Memory B cell (primary cell): ENCODE measurements at places on chromosomes 1 and 21.
A peak's percentile ranks its signal among the peaks of the same experiment; 100 is the strongest.

GRCh38 chr1:62082456-62083363 lies 111.9 kb upstream of the L1TD1 start:
- peak; percentile 23 for DNase-seq
- no peak overlapping the region for H3K27ac ChIP-seq
- H3K4me1 ChIP-seq, result no peaks in the 10 kb centered on the region
- no peak overlapping the region for H3K4me3 ChIP-seq

DNA sequence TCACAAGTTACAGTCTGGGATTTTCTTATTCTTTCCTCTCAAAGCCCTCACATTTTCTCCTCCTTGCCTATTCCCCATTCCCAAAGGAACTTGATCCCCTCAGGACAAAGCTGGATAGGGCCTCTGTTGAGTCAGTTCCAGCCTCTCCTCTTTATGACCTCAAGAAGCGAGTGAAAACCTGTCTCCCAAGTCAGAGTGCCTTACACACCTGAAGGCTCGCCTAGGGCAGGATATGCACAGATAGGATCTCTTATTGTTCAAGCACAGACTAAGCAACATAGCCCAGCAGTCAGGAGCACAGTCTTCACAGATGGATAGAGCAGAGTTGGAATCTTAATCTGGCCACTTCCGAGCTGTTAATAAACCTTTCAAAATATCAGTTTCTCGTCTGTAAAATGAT lies 60.8 kb upstream of the PRRC2C start:
- no peak overlapping the region for H3K27ac ChIP-seq
- H3K4me3 ChIP-seq, result no peak overlapping the region
- H3K36me3 ChIP-seq, result no peaks in the 10 kb centered on the region

DNA sequence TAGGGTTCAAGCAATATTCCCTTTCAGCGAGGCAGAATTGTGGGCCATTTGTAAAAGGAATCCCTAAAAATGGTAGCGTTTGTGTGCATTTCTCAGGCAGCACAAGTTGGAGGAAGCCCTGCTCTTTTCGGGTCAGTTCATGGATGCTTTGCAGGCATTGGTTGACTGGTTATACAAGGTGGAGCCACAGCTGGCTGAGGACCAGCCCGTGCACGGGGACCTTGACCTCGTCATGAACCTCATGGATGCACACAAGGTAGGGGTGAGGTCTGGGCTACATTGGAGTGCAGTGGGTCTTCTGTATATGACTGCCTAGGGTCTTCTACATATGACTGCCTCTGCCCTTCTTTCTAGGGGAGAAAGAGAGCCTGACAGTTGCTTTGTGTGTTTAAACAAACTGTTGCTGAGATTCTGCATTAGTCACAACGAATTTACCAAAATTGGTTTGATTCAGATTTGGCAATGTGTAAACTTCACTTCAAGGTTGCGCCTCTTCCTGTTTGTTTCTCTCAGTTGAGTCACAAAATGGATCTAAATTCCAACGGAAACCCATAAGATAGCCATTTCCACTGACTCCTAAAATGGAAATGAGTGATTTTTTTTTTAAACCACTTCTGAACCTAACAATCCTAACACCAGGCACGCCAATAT lies 40.4 kb upstream of the BMP8A start:
- no peaks in the 10 kb centered on the region for H3K27me3 ChIP-seq
- DNase-seq, result no peak
- no peaks in the 10 kb centered on the region for H3K4me1 ChIP-seq
- H3K36me3 ChIP-seq, result peaks cover 40% of the 10 kb centered on the region
- no peak overlapping the region for H3K4me3 ChIP-seq
- H3K27ac ChIP-seq, result no peak overlapping the region

GRCh38 chr1:30148676-30149075 lies 574.7 kb downstream of the MATN1 start:
- H3K27me3 ChIP-seq, result peaks cover 15% of the 10 kb centered on the region
- H3K4me3 ChIP-seq, result no peak overlapping the region
- no peaks in the 10 kb centered on the region for H3K36me3 ChIP-seq

DNA sequence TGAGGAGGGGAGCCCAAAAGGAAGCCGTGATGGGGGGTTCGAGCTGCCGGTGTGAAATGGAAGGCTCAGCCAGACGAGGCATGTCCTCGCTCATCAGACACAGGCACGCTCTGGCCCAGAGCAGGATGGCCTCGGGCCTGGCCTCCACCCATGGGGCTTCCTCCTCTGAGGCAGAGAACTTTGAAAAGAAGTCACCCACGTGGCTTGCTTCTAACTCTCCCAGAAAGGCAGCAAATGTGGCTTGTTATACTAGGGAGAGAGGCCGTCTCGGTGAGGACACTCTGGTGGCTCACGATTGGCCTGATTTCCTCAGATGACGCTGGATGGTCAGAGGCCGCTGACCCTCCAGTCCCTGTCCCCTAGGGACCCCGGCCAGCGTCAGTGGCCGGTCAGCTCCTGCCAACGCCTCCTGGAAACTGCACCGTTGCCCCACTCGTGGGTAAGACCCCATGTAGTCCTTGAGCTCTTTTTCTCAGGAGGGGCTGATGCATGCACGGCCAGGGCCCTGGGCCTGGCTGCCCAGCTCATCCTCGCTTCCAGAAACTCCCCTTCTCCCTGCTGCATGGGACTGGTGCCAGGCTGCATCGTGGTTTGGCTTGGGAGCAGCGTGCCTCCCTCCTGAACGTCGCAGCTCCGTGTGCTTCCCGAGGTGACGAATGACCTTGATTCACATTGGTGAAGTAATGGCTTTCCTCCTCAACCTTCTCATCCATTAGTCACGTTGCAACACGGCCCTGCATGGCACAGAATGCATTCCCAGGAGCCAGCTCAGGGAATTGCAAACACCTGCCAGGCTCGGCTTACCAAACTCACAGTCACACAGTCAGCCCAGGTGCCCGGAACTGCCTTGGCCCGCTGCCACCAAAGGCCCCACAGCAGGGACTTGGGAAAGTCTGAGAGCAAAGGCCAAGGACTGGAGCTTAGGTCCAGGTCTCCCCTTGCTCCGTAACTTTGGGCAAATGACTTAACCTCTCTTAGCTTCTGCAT lies 58.8 kb downstream of the TOMM20 start:
- DNase-seq, result no peak
- no peaks in the 10 kb centered on the region for H3K27me3 ChIP-seq

DNA sequence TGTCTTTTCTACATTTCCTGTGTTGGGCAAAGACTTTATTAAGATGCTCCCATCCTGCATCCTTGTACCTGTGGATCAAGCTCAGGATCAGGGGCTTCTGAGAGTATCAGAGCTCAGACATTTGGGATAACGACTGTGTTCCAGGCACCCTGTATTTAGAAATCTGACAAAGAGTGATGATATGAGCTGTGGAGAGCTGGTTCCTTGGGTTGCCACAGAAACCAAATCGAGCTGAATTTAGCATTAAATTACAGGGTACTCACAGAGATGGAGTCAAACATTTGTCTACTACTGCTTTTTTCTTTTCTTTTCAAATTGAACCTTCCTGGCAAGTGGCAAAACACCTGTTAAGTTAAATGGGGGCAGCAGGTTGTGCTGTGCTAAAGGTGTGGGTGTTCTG lies 110.6 kb downstream of the XCL2 start:
- no peaks in the 10 kb centered on the region for H3K36me3 ChIP-seq
- H3K27ac ChIP-seq, result no peak overlapping the region
- peaks cover 14% of the 10 kb centered on the region for H3K27me3 ChIP-seq
- H3K4me1 ChIP-seq, result no peaks in the 10 kb centered on the region

- DNase-seq, result no peak
- H3K27ac ChIP-seq, result no peak overlapping the region
- H3K4me3 ChIP-seq, result no peak overlapping the region
- H3K27me3 ChIP-seq, result no peaks in the 10 kb centered on the region
- no peaks in the 10 kb centered on the region for H3K36me3 ChIP-seq
These were observed 1369.1 kb upstream of the ADGRL4 start for GRCh38 chr1:80375662-80376061.

DNA sequence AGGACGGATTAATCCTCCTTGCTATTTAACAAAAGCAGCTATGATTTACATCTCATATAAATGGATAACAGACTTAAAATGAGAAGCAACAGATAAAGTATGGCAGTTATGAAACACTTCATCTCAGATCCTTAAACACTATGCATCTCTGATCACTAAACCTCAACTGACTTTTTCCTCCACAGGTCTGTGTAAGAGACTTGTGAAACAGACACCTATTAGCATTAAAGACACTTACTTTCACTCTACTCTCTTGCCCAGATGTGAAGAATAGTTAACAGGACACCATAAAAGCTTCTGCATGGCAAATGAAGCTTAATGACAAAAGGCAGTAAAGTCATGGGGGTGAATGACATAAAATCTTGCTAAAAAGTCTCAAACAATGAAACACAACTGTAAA lies 6.2 kb downstream of the LIN9 start:
- peaks cover 10% of the 10 kb centered on the region for H3K4me1 ChIP-seq
- no peak for DNase-seq
- H3K4me3 ChIP-seq, result no peak overlapping the region
- H3K27ac ChIP-seq, result peak overlapping the region; percentile 9
- H3K36me3 ChIP-seq, result peaks cover 2% of the 10 kb centered on the region

GRCh38 chr21:30014886-30015285 lies 75.1 kb upstream of the GRIK1 start:
- no peak overlapping the region for H3K4me3 ChIP-seq
- no peak overlapping the region for H3K27ac ChIP-seq
- no peaks in the 10 kb centered on the region for H3K27me3 ChIP-seq
- no peak for DNase-seq

DNA sequence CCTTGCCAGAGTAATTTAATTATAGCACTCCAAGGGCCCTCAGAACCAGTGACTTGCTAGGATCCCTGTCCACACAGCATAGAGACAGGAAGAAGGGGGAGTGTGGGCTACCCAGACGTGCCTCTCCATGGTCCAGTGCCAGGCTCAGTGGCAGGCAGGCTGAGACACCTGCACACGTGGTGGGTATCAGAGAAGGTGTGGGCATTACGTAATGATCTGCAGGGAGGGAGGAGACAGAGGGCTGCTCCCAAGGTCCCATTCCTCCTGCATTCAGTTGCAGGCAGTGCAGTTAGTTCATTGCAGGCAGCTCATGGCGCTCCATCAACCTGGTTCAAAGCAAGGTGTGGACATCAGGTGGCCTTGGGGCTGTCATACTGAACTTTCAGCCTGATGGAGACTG lies 49.9 kb downstream of the C8B start:
- H3K36me3 ChIP-seq, result no peaks in the 10 kb centered on the region
- no peaks in the 10 kb centered on the region for H3K4me1 ChIP-seq
- no peak for DNase-seq

DNA sequence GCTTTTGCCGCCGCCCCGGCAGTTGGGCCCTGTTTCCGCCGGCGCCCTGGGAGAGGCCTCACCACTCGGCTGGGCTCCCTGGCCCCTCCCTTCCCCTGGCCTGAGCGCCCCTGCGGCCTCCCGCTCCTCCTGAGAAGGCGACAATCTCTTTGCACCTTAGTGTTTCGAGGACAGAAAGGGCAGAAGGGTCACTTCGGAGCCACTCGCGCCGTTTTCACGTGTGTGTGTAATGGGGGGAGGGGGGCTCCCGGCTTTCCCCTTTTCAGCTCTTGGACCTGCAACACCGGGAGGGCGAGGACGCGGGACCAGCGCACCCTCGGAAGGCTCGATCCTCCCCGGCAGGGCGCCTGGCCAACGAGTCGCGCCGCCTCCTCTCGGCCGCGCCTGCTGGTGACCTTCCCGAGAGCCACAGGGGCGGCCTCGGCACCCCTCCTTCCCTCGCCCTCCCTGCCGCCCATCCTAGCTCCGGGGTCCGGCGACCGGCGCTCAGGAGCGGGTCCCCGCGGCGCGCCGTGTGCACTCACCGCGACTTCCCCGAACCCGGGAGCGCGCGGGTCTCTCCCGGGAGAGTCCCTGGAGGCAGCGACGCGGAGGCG lies 432 bp upstream of the SIM2 start:
- H3K27ac ChIP-seq, result no peak overlapping the region
- DNase-seq, result no peak
- peaks cover 36% of the 10 kb centered on the region for H3K27me3 ChIP-seq
- H3K4me1 ChIP-seq, result peaks cover 8% of the 10 kb centered on the region
- H3K36me3 ChIP-seq, result peaks cover 5% of the 10 kb centered on the region

DNA sequence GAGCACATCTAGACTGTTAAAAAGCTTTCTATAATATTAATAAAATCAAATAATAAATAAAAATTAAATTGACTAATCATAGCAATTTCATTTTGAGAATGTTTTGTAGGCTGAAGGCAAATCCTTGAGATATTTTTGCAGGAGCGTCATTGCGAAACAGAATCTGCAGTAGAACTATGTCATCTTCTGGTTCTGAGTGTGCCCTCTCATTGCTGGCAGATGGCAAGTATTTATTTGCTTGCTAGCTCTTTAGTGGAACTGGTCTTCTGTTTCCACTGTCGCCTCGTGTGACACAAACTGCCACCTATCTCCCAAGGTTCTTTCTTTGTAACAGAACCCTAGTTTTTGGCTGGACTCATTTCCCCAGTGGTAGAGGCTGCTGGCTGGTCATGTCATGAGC lies 19.0 kb upstream of the IRF2BP2 start:
- no peak for DNase-seq
- H3K36me3 ChIP-seq, result no peaks in the 10 kb centered on the region
- no peak overlapping the region for H3K4me3 ChIP-seq

DNA sequence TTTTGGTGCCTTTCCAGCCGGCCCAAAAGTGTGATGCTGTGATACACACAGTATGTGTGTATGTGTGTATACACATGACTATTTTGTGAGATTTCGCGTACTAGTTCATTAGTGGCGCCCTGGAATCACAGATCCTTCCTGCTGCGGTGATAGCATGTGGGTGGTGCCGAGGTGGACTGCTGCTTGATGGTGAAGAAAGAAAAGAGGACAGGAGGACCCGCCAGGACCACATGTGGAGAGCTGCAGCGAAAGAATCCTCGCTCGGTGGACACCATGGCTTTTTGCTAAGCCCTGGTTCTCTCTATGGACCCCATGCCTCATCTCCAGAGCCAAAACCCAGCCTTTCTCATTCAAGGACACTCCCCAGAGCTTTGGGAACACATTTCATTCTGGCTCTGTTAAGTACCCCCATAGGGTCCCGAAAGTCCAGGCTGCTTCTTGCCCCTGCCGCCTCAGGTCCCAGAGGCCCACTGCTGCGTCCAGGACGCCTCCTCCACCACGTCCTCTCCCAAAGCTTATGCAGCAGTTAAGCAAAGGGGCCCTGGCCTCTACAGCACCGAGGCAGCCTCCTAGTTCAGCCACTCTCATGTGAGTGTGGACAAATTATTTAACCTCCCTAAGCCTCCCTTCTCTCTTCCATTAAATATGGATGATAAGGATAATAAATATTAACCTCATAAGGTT lies 32.8 kb upstream of the COX20 start:
- H3K27ac ChIP-seq, result no peak overlapping the region
- H3K4me3 ChIP-seq, result no peak overlapping the region
- DNase-seq, result no peak

GRCh38 chr1:242477944-242478343 lies 46.6 kb downstream of the PLD5 start:
- peaks cover 4% of the 10 kb centered on the region for H3K27me3 ChIP-seq
- H3K4me3 ChIP-seq, result no peak overlapping the region
- no peak overlapping the region for H3K27ac ChIP-seq
- no peaks in the 10 kb centered on the region for H3K4me1 ChIP-seq
